ENCODE measurements at places on chromosomes 6 and 20.

DNA sequence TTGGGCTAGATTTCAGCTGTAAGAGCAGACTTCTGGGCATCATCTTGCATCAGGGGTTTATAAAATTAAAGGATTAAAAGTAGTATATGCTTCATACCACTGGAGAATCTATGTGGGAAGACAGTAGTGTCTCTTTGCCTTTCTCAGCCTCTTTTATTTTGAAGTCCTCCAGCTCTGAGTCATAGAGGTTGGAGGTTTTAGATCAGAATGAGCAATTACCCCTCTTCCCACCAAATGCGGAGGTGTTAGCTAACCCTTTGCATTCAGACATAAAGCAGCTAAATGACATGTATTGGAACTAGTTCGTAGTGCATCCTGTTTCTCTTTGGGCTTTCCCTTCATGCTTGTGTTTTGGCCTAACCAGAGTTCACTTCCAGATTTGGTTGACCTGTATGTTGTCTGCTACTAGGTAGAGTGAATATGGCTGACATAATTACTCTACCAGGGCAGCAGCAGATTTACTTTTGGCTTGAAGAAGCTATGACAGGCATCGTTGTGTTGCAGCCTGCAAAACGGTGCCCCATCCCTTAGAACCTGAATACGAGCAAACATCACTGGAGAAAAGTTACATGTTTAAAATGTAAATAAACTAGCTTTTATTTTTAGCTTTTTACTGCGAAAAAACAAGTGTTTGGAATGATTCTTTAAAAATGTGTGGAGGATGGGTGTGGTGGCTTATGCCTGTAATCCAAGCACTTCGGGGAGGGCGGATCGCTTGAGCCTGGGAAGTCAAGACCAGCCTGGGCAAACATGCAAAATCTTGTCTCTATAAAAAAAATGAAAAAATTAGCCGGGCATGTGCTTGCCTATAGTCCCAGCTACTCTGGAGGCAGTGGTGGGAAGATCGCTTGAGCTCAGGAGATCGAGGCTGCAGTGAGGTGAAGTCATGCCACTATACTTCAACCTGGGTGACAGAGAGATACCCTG, 82.2 kb downstream of the MYO6 start:
- peak; percentile 66 for DNase-seq

DNA sequence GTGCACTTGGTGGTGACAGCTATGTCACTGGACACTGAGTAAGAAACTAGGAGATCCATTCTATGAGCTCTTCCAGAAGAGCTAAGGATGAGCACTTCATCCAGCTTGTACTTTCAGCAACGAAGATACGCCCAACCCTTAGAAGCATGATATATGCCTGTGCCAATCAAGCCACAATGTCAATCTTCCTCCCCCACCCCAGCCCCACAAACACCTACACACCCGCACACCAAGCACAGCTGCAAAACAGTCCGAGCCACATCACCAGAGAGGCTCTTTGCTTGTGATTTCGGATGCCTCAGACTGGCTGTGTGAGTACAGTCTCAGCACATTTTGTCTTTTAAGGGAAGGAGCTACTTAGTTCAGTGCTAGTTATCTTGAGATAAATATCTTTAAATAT, 260.5 kb downstream of the FOXC1 start:
- DNase-seq = no peak

GRCh38 chr6:95636552-95637431, 59.5 kb downstream of the MANEA start:
- DNase-seq = no peak

GRCh38 chr6:54266400-54266923, 41.8 kb upstream of the TINAG start:
- no peak for DNase-seq

DNA sequence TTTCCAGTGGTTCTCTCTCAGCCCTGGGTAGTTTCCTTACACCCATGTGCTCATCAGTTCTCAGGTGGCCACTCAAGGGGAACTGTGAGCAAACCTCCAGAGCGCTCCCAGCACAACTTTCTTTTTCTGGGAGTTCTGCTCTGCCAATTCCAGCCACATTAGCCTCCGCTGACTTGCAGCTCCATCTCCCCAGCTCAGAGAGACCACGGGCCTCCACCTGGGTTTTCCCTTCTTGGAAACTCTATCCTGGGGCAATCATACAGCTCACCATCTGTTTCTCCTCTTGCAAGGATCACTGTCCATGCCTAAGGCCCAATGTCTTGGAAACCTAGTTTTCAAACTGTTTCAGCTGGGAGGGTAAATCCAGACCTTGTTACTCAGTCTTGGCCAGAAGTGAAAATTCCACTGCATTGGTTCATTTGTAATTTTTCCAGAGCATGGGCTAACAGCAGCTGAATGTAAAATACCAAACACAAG, 129.9 kb downstream of the EYA2 start:
- DNase-seq = no peak

DNA sequence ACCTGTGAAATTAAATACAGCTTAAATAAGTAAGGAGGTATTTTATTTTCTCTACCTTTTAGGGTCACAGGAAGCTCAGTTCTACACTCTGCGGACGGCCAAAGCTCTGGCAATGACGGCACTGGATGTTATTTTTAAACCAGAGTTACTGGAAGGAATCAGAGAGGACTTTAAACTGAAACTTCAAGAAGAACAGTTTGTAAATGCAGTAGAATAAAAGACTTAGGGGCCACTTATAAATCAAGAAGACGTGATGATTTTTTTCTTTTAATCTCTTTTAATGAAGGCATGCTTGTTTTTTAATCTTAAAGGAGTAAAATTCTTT, 16.2 kb downstream of the PM20D2 start:
- no peak for DNase-seq

DNA sequence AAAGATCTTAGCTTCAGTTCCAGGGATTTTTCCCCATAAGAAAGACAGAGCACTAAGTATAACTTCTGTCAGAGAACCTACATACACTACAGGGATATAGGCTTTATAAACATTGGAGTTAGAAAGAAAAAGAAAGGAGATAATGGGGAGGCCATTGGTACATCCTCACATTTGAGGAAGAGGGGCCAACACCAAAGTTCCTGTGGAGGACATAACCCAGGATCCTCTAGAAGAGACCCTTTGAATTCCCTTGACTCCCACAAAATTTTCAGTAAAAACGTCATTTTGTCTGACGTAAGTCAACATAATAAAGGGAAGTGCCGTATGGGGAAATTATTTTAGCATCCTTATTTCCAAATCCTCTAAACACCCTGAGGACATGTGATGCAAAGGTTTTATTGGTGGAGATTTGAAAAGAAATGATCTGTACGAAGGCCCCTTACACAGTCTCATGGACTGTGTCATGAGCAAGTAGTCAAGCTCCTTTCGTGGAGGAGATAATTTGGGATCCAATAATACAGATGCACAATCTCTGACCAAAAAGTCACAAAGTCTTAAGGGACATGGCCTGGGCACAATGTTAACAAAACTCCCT, 33.2 kb downstream of the HLA-DRA start:
- no peak for DNase-seq

DNA sequence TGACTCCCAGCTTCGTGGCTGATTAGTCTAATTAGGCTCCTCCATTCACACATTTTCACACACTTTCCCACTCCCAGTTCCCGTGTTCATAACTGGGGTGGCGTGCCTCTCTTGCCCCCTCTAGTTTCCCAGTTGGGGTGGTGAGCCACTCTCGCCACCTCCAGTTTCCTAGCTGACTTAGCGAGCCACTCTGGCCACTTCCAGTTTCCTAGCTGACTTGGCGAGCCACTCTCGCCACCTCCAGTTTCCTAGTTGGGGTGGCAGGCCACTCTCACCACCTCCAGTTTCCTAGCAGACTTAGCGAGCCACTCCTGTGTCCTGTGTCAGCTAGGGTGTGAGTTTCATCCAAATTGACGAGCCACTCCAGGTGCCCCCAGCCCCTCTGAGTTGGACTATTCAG, 7.4 kb upstream of the GMPR start:
- DNase-seq = no peak

GRCh38 chr20:53755733-53756531, 162.3 kb upstream of the ZNF217 start:
- no peak for DNase-seq

DNA sequence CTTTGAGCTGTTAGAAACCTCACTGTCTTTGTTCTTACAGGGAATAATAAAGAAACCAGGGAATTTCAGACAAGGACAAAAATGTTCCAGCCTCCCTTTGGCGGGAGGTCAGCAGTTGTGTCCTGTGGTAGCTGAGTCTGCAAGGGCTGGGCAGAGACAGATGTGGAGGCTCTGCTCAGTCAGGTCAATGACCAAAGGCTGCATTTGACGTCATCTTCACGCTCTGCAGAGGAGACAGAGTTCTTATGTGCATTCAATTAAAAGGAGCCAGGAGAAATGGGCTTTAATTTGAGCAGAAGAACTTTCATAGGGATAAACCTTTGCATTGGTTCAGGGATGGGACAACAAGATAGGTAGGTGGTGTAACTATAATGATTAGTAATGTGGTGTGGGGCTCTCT, 45.1 kb upstream of the FOXA2 start:
- no peak for DNase-seq
